ENCODE measurements at places on chromosomes 16 and 17.
A peak's percentile ranks its signal among the peaks of the same experiment; 100 is the strongest.

DNA sequence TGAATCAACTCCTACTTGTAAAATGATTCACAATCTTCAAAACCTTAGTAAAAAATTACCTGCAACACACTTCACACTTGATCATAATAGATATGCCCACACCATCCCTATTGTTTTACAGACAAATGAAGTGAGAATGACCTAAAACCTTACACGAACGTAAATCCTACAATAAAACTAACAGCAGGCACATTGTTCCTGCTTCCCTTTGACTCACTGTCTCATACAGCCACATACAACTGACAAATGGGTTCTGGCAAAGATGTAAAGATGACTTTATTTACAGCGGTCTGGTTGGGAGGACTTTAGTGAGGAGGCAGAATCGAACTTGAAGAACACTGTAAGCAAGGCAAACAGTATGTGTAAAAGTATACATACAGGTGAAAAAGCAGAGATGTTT lies 188.7 kb downstream of the MYO1D start:
- no peak for DNase-seq

- DNase-seq: peak; percentile 28
Measured at GRCh38 chr16:23847948-23848347, 12.2 kb downstream of the PRKCB start.

GRCh38 chr16:13779676-13780075 lies 140.3 kb upstream of the ERCC4 start:
- no peak for DNase-seq

DNA sequence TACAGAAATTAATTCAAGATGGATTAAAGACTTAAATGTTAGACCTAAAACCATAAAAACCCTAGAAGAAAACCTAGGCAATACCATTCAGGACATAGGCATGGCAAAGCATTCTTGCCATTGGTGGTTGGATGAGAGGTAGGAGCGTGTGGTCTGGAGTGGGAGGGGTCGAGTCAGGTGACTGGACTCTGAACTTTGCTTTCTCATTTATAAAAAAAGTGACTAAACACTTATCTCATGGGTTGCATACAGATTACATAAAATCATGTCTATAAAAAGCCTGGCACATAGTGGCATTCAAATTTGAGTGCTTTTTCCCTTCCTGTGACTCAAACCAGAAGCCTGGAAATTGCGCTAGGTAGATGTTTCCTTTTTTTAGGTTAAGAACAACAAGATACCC lies 159.7 kb upstream of the SHISA6 start:
- DNase-seq: no peak

GRCh38 chr16:51048544-51048943 lies 102.5 kb downstream of the SALL1 start:
- DNase-seq: no peak

DNA sequence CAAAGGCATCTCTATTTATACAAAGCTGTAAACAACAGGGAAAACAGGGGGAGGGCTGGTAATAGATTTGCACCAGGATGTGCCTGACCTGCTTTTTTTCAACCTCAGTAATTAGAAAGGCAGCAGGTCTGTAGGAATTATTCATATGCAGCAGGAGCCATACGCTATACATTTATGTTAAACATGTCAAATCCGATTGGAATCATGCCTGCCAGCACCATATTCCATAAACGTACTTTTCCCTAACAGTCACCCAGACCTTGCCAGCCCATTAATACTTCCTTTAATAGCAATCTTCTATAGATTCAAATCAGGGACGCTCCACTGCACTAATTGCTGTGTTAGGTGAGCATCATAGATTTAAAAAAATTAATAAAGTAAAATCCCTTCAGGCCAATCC lies 223.9 kb downstream of the ZFHX3 start:
- DNase-seq: no peak

DNA sequence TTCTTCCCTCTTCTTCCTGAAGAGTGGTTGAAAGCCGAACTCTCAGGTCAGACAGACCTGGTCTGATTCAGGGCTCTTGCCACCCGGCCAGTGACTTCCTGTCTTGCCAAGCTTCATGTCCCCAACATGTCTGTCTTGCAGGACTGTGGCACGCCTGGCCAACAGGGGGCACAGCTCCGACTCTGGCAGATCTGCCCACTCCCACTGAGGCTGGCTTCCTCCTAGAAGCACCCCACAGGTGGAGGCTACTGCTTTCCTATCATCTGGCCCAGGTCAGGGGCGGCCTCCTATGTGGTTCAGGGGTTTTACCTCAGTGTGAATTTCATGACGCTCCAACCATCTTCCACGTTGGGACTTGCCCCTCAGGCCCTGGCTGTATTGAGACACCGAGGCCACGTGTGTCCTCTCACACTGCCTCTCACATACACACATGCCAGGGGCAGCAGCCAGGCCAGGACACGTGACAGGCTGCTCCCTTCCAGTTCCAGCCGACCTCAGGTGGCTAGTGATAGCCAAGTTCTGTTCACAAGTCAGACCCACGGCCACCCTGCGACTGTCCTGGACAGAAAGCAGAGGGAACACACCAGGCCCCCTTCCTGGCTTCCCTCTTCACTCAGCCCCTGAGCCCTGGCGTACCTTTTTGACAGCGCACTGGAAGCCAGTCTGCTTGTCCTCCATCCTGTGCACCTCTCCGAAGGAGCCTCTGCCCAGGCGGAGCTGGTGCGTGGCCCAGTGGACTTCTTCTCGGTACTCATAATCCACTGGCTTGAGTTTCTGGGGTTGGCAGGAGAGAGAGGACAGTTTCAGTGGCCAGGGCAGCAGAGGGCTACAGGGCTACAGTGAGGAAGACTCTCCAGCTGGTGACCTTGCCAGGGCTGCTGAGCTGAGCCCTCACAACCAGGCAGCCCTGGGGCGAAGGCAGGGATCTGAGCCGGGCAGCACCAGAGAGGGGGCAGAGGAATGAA lies 22.6 kb upstream of the SPATA32 start:
- DNase-seq: no peak

DNA sequence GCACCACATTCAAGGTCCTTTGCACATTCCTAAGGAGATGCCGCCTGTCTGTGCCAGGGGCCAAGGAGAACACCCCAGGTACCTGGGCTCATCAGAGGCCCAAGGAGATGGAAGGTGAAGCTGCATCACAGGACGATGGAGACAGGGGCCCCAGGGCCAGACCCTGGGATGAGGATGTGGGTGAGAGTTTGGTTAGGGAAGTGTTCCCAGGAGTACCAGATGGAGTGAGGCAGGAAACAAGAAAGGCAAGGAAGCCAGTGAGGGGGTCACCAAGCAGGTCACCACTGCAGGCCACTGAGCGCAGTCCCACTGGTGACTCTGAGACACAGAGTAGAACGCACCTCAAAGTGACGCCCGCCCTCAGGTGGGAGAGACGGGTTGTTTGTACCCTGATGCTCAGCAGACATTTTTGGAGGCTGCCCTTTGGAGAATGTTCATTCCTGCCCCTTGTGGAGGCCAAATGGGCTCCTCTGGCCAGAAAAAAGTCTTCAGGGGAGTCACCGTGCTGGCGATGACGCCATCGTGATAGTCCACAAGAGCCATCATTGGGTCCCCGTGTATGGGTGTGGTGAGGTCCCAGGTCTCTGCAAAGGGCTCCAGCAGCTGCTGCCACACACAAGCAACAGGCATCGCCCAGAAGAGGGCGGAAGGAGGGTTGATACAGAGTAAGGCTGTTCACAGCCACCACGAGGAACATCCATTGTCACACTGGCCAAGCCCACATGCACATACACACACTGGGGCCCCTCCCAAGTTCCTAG lies 57.5 kb downstream of the BEAN1 start:
- DNase-seq: no peak

- DNase-seq: no peak
Measured at GRCh38 chr17:42678951-42679491, 2.2 kb upstream of the PLEKHH3 start.

GRCh38 chr16:68086860-68087268 lies 1.7 kb downstream of the NFATC3 start:
- no peak for DNase-seq

GRCh38 chr16:10681310-10682308 lies 13.1 kb downstream of the TEKT5 start:
- no peak for DNase-seq

DNA sequence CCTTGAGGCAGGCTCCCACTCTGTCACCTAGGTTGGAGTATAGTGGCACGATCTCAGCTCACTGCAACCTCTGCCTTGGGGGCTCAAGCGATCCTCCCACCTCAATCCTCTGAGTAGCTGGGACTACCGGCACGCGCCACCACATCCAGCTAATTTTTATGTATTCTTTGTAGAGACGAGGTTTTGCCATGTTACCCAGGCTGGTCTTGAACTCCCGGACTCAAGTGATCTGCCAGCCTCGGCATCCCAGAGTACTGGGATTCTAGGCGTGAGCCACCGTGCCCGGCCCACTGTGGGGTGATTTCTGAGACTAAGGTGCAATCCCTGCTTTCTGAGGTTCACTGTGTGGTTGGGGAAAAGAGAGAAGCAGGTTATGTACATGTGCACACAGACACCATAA lies 12.0 kb upstream of the SLC12A3 start:
- no peak for DNase-seq

DNA sequence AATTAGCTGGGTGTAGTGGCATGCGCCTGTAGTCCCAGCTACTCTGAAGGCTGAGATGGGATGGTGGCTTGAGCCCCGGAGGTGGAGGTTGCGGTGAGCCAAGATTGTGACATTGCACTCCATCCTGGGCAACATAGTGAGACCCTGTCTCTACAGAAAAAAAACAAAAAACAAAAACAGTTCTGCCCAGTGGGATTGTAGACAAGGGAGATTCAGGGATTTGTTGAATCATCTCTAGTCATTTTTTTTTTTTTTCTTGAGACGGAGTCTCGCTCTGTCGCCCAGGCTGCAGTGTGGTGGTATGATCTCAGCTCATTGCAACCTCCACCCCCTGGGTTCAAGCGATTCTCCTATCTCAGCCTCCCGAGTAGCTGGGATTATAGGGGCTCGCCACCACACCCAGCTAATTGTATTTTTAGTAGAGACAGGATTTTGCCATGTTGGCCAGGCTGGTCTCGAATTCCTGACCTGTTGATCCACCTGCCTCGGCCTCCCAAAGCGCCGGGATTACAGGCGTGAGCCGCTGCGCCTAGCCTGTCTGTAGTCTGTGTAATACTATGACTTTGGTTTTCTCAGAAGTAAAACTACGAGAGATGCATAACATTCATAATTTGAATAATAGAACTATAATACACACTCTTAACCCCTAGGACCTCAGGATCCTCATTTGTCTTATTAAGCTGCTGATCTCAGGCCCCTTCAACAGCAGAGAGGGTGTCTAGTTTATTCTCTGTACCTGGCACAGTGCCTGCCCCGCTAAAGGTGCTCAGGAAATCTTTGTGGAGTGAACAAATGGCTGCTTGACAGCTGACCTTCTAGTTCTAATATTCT lies 1.4 kb downstream of the TEN1 start:
- DNase-seq: no peak

DNA sequence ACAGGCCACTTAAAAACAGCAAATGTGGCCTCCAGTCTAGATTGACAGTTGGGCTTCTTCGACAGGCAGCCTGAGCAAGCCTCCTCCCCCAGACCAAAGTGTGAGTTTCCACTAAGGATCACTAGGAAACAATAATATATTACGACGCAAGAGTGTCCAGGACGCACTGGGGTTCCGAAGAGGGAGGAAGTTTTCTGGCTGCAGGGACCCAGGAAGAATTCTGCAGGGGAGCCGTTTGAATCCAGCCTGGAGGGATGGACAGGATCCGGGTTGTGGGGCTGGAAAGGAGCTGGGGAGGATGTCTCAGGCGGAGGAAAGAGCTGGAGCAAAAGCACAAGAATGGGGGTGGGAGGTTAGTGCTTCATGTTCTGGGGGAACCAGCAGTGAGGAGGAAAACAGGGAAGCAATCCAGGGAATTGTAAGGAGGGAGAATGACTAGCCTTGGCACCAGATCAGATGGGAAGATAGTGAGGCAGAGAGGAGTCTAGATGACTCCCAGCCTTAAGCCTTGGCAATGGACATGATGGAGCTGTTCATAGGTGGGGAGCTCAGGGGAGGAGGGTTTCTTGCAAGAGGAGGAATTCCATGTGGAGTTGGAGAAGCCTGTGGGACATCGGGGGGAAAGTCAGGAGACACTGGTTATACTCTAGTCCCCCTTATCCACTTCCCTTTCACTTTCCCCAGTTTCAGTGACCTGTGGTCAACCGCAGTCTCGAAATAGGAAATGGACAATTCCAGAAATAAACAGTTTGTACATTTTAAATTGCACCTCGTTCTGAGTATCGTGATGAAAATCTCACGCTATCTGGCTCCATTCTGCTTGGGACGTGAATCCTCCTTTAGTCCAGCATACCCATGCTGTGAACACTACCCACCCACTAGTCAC lies 26.6 kb downstream of the NGFR start:
- DNase-seq: no peak

- DNase-seq: no peak
Measured at GRCh38 chr17:3030096-3030495, 33.3 kb downstream of the OR1D5 start.

DNA sequence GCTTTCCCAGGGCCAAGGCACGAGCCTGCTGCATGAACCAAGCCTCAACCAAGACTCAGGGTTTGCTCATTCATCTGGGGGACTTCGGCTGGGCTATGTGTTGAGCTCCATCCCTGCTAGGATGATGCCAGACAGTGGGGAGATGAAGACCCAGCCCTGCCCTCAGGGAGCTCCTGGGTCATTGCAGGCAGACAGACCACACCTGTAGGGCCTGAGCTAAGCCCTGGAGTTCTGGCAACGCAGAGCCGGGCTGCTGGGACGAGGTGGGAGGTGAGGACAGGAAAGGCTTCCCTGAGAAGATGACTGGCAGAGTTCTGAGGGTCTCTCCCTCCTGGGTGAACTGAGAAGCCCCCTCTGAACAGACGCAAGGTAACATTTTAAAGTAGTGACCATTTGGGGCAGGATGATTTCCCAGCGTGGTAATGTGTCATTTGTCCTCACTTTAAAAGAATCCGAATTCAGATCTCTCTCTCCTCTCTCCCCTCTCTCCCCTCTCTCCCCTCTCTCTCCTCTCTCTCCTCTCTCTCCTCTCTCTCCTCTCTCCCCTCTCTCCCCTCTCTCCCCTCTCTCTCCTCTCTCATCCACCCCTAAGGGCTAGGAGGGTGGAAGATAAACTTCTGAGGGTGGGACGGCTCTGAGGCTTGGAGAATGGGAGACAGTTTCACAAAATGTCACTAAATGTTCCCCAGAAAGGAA lies 98.4 kb downstream of the MGAT5B start:
- no peak for DNase-seq

DNA sequence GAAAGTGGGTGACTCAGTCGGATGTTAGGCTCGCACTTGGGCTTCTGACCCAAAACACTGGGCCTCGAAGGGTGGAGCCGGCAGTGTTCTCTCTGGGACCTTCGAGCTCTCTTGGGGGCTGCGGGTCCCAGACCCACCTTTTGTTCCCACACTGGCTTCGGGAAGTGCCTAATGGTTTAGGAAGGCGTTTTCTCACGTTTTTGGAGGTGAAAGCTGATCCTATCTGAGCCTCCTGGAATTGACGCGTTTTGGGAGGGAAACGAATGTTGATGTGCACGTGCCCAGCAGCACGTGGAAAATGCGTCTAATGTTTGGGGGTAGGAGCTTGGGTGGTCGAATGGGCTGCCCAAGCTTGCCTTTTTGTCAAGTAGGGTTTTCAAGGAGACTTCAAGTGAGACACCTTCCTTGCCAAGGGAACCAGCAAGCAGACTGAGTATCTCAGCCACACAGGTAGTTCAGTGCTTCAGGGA lies 666 bp downstream of the HGS start:
- DNase-seq: no peak

Data from T follicular helper cell (primary cell).